ENCODE measurements at places on chromosomes 6 and 20. TPM values are rescaled to one million over a fixed set of nuclear protein-coding genes. Genes with fewer than 3 reads are reported as not detected.

Gene ULBP1
- total RNA-seq: 0.31 TPM

DNA sequence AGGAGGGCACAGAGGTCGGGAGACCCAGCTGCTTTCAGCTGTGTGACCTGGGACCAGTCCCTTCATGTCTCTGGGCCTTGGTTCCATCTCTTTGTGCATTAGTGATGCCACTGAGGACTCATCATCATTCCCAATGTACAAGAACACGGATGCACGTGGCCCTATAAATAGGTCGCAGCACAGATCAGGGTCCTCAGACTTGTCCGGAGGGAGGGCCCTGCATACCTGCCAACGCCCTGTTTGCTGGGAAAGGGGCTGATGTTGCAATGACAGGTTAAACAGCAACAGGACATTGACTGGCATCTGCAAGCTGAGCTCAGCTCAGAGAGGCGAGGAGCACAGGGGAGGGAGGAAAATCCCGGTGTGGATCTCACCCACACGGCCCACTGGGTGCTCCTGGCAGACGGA, 21.8 kb downstream of the TGM2 start:
- DNase-seq: no peak

DNA sequence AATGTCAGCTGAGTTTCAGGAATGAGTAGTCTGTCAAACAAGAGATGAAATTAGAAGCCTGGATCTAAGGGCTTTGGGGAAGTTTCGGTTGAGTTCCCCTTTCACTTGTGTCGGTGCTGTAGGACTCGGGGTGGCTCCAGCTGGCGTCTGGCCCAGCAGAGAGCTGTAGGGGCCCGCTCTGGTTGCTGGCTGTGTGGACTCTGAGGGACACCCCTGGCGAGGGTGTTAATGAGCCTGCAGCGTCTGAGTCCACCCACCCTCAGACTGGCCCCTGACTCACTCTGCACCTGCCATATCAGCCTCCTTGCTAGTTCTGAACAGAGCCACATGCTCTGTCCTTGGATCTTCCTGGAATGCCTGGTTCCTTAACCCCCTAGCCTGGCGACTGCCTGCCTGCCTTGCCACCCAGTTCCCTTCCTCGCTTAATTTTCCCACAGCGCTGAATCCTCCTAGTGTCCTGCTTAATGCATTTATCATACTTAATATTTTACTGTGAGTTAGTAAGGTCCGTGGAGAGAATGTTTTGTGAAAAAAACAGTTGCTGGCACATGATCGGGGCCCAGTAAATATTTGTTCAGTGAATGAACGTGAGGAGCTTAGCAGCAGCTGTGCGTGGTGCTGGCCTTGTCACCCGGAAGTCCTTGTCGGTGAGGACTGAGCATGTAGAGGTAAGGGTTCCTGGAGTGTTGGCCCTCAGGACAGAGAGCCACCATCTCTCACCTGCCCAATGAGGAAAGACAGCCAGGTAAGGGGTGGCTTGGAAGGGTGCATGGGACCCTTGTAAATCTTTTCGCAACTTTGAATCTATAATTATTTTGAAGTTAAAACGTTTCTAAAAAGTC, 1.6 kb downstream of the DNAJC5 start:
- DNase-seq: no peak

GRCh38 chr6:43468748-43469681, 8.4 kb upstream of the TJAP1 start:
- no peak for DNase-seq

Gene DCBLD1
- 14.9 TPM for total RNA-seq

- DNase-seq: no peak
Measured at GRCh38 chr20:19758501-19759331, 658 bp downstream of the RIN2 start.

All from natural killer cell treated with Interleukin-12 subunit alpha and Interleukin-12 subunit beta and Interleukin-15 and Interleukin-18, amount 100 ng/mL, for 72 hours (primary cell).